ENCODE measurements at places on chromosomes 3 and 15. TPM values are rescaled to one million over a fixed set of nuclear protein-coding genes. Genes with fewer than 3 reads are reported as not detected.

GRCh38 chr3:141754032-141754431 is 9.2 kb upstream of the GRK7 start:
- no peaks in the 10 kb centered on the region for H3K27me3 ChIP-seq
- DNase-seq: no peak
- no peaks in the 10 kb centered on the region for H3K4me1 ChIP-seq
- no peak overlapping the region for H3K4me3 ChIP-seq

DNA sequence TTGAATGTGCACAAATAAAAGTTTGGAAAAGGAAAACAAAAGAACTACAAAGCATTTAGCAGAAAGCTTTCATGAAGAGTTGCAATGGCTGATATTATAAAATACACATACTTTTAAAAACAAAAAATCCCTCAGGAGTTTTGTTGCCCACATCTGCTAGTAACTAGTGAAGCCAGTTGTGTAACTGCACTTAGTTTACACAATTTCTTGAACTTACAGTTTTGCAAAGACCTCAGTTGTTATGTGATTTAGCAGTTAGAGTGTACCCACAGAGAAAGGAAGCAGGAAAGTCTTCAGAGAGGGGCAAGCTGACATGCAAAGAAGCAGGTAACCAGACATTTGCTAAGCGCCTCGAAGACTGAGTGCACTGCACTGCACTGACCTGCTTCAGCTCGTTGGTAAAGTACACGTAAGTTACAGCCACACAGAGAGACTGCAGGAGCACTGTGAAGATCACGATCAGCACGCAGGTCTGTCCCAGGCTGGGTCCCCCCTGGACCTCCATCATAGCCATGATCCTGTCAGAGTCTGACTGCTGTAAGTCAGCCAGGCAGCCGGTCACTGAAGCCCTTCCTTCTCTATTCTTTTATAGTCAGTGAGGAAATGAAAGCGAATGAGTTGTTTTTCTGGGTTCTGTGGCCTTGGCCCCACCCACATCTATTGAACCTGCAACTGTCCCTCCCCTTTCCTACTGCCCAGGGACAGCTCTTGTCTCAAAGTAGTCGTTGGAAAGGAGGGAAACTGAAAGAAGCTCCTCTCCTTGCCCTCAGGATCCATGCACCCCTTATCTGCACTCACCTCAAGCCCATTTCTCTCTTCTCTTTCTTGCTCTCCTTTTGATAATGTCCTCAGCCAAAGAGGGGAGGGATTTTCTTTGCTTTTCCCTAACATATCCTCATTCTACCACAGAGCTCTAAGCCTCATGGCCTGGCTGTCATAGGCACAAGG is at the start of gene TNFSF10:
Gene TNFSF10 (minus strand): TSS at position 560 of the 948 bp plus-strand sequence. CDS start 46 bp downstream, at position 514.
- peak within 1 kb of the TSS; percentile 98 for H3K27ac ChIP-seq
- no peaks in the 10 kb centered on the region for H3K27me3 ChIP-seq
- peaks cover 33% of the 10 kb centered on the region for H3K36me3 ChIP-seq
- DNase-seq: peak; percentile 85
- peaks cover 50% of the 10 kb centered on the region for H3K4me1 ChIP-seq
- peak within 1 kb of the TSS; percentile 95 for H3K4me3 ChIP-seq

The NOX5 gene
- total RNA-seq: not detected

The KLF15 gene
- total RNA-seq: not detected

DNA sequence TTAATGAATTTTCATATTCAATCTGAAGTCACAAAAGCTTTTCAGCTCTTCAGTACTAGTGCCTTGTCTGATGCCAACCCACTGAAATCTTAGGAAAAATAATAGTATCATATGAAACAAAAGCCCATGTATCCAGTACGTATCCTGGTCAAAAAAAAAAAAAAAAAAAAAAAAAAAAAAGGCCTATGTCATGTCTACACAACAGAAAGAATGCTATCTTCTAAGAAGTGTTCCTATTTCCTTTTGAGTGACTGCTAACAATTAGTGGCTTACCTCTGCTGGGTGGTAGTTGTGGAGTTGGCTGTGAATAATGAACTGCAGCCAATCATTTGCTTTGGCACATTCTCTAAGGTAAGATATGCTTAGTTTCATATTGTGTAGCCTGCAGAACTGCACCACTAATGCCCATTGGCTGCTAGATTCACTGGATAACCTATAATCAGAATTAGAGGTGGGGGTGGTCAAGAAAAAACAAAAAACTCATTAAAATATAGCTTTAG is 59.6 kb downstream of the EIF3J start:
- H3K4me1 ChIP-seq: peaks cover 41% of the 10 kb centered on the region
- H3K36me3 ChIP-seq: peaks cover 42% of the 10 kb centered on the region
- no peak overlapping the region for H3K4me3 ChIP-seq

DNA sequence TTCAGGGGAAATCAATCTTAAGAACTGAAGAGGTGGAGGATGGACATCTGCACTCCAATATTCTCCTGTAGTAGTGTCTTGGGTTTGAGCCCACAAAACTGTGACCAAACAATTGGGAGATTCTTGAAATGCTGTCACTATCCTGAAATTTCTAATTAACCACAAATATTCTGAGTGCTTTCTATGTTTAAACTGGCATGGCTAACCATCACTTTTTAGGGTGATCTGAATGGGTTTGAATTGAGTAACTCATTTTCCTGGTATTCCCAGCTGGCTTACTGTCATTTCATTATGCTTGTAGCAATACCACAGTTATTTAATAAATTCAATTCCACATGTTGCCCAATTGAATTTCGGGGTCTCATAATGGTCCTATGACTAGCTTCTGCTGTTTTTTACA is 216.9 kb upstream of the DCBLD2 start:
- no peaks in the 10 kb centered on the region for H3K4me1 ChIP-seq
- no peak for DNase-seq
- H3K4me3 ChIP-seq: no peak overlapping the region
- no peaks in the 10 kb centered on the region for H3K36me3 ChIP-seq
- H3K27me3 ChIP-seq: no peaks in the 10 kb centered on the region

The BCL2A1 gene
- 14.2 TPM for total RNA-seq

The SCAANT1 gene
- not detected for total RNA-seq

- DNase-seq: no peak
- no peaks in the 10 kb centered on the region for H3K27me3 ChIP-seq
Measured at GRCh38 chr3:183692436-183692835, 5.2 kb upstream of the YEATS2 start.

DNA sequence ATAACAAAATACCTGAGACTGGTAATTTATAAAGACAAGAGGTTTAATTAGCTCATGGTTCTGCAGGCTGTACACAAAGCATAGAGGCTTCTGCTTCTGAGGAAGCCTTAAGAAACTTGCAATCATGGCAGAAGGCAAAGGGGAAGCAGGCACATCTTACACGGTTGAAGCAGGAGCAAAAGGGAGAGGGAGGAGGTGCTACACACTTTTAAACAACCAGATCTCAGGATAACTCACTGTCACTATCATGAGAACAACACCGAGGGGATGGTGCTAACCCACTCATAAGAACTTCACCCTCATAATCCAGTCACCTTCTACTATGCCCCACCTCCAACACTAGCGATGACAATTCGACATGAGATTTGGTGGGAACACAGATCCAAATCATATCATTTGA is 54.4 kb downstream of the ATP8B4 start:
- H3K27me3 ChIP-seq: peaks cover 5% of the 10 kb centered on the region
- H3K4me3 ChIP-seq: no peak overlapping the region
- peaks cover 18% of the 10 kb centered on the region for H3K4me1 ChIP-seq
- no peak overlapping the region for H3K27ac ChIP-seq

The ARPP21 gene
- not detected for total RNA-seq

The HYAL3 gene
- 10.9 TPM for total RNA-seq

DNA sequence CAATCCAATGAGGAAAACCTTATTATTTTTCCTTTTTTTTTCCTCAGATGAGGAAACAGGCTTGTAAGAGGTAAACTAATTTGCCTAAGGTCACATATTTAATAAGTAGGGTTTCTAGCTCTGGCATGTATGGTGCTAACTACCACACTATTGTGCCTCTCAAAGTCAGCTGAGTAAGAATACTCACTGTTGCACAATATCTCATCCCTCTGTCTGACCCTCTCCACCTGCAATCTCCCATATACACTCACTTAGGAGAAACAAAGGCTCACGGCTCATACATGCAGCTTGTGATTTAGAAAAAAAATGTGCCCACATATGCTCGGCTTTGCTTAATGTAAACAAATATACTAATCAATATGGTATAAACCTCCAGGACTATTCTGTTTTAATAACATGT is 10.4 kb upstream of the ARIH1 start:
- no peaks in the 10 kb centered on the region for H3K36me3 ChIP-seq
- H3K27ac ChIP-seq: no peak overlapping the region
- H3K27me3 ChIP-seq: no peaks in the 10 kb centered on the region
- no peak for DNase-seq

DNA sequence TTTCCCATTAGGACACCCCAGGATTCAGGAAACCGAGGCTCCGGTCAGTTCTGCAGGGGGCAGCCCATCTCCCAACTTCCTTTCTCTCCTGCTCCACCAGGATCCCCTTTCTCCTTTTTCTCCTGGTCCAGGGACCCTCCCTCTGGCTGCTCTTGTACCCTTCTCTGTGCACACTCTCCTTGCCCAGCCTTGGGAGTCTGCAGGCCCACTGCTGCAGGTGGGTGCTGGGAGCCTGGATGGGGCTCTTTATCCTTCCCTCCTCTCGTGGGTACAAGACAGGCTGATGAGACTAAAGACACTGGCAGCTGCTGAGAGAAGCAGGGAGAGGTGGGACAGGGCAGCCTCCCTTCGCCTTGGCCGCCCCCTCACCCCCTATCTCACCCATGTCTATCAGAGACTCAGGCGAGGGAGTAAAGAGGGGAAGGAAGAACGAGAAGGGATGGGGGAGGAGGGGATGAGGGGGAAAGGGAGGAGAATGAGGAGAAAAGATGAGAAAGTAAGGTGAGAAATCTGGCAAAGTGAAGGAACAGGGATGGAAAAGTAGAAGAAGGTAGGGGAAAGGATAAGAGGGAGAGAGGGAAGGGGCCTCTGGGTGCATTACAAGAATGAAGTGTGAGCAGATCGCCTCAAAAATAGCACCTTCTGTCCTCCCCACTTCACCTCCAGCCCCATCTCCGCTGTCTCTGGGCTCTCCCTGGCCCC is 45.2 kb downstream of the ITGA11 start:
- peaks cover 18% of the 10 kb centered on the region for H3K4me1 ChIP-seq
- no peak for DNase-seq
- no peak overlapping the region for H3K4me3 ChIP-seq
- peaks cover 4% of the 10 kb centered on the region for H3K27me3 ChIP-seq
- no peak overlapping the region for H3K27ac ChIP-seq
- peaks cover 5% of the 10 kb centered on the region for H3K36me3 ChIP-seq

DNA sequence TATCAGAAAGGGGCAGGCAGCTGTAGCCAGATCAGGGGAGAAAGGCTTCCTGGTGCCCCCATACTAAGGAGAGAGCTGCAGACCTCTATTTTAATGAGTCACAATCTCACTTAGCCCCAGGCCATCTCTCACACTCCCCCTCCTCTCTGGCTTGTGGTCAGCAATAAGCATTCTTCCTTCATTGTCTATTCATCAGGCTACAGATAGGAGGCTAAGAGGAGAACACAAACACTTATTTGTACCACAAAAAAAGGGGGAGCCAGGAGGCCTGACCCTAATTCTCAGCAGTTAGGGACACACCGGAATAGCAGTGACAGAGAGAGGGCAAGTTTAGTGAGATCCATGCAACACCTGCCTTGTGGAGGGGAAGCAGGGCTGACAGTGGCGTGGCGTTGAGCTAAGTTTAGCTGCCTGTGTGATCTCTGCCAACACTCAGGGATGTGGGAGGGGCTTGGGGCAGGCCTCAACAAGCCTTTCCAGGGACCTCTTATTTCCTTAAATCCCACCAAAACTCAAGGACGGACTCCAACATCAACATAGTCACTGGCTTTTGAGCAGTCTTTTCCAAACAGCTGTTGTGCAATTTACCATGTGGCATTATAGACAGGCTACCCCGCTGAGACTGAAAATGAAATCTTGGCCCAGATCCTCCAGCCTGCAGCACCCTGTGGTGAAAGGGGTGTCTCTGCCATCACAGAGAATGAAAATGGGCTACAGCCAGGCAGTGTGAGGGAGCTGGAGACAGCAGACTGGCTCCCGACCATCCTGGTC is 191.9 kb upstream of the TSC22D2 start:
- H3K27me3 ChIP-seq: peaks cover 15% of the 10 kb centered on the region
- H3K36me3 ChIP-seq: no peaks in the 10 kb centered on the region
- DNase-seq: no peak
- no peak overlapping the region for H3K4me3 ChIP-seq
- H3K4me1 ChIP-seq: peaks cover 1% of the 10 kb centered on the region

The C3orf22 gene
- total RNA-seq: not detected

GRCh38 chr15:72242775-72243370 is 11.9 kb upstream of the PKM start:
- no peak overlapping the region for H3K27ac ChIP-seq
- no peak overlapping the region for H3K4me3 ChIP-seq
- no peaks in the 10 kb centered on the region for H3K27me3 ChIP-seq
- peaks cover 1% of the 10 kb centered on the region for H3K4me1 ChIP-seq
- peaks cover 37% of the 10 kb centered on the region for H3K36me3 ChIP-seq

The IL16 gene
- 242 TPM for total RNA-seq

The IGDCC3 gene
- total RNA-seq: not detected

The ACP3 gene
- total RNA-seq: not detected

The DAPK2 gene
- 0.83 TPM for total RNA-seq

DNA sequence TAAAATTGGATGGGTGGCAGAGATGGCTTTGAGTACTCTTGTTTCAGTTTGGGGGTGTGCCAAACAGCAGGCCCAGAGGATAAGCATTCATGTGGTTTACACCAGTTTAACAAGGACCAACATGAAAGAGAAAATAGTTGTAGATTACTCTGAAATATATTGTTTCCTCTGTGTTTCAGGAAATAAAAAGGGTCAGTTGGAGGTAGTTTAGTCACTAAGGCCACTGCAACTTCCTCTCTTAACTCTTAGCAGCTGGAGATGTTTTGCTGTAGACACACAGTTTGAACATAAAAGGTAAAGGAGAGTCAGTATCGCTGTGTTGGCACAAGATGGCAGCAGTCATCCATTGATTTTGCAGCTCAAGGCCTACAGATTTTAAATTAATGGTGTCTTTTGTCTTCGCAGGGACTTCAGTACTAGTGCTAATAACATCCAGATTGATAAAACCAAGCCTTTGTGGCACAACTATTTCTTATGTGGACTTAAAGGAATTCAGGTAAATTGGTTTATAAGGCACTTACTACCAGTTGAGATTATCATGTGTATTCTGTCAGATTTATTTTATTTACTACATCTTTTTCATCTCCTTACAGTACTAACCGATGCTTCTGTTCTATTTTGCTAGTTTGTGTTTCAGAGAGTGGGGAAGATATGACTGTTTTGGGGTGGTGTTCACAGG is 65.5 kb downstream of the GALK2 start:
- peaks cover 14% of the 10 kb centered on the region for H3K4me1 ChIP-seq
- H3K36me3 ChIP-seq: peaks cover 29% of the 10 kb centered on the region

DNA sequence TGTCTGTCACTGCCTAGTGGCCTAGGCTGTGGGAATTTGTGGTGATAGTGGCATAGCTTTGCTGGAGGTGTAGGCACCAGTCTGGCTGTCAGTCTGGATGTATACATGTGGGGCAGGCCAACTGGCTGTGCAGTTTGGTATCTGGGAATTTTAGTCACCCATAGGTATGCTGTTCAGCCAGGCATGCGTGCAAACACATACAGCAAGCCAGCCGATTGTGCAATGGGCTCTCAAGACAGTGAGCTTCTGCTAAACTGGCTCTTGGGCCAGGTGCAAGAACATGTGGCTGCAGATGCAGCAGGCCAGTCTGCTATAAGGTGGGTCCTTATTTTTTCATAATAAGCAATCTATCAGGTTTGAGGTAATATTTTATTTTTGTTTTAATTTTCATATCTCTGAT is 87.1 kb upstream of the PLSCR5 start:
- no peaks in the 10 kb centered on the region for H3K27me3 ChIP-seq
- no peaks in the 10 kb centered on the region for H3K4me1 ChIP-seq
- no peak overlapping the region for H3K27ac ChIP-seq
- DNase-seq: no peak
- no peak overlapping the region for H3K4me3 ChIP-seq
